ENCODE measurements at places on chromosomes 13 and 19.

DNA sequence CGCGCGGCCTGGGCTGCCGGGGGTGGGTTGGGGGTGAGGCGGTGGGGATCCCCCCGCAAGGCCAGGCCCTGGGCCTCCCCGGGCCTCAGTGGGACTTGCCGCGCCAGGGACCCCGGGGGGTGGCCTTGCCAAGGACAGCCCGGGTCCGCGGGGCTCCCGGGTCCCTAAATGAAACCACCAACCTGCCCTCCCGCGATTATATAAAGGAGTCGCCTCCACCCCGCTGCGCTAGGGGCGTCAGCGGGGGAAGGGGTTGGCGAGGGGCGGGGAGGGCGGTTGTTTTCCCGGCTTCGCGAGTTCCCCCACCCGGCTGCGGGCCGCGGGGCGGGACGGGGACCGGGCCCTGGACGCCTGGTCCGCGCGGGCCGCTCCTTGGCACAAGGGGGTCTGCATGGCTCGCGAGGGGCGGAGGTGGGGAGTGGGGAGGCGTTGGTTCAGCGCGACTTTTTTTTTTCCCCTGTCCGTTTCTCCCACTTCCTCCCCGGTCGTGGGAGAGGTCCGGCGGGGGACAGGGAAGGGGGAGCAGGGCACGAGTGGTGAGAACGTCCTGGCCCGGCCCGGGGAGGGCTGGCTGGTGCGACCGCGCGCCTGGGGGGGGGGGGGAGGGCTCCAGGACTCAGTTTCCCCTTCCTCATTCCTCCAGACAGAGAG is 822 bp upstream of the ZBTB7A start:
- no peak for DNase-seq

GRCh38 chr19:19371059-19371458 is 34.4 kb upstream of the GATAD2A start:
- DNase-seq: no peak

DNA sequence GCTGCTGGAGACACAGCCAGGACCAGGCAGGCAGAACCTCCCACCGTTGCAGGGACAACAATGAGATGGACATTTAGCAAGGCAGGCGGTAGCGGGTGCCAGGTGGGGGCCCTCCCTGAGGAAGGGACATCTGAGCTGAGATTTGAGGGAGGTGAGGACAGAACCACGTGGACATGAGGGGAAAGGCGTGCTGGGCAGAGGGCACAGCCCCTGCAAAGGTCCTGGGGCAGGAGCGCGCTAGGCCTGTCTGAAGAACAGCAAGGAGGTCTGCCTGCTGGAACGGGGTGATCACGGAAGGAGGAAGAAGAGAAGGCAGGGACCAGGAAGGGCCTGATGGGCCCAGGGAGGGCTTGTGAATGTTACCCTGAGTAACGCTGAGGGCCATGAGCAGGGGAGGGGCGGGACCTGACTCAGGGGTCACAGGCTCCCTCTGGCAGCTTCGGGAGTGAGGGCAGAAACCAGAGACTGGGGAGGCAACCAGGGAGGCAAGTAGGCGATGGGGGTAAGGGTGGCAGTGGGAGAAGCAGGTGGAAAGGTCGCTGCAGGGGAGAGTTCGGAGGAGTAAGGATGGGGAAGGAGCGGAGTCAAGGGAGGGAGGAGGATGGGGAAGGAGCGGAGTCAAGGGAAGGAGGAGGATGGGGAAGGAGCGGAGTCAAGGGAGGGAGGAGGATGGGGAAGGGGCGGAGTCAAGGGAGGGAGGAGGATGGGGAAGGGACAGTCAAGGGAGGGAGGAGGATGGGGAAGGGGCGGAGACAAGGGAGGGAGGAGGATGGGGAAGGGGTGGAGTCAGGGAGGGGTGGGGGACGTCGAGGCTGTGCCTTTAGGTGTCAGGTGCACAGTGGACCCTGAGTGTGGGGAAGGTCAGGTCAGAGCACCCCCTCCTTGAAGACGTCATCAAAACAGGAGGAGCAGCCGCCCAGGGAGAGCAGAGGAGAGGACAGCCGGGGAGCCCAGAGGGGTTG is 15.7 kb upstream of the B3GNT3 start:
- DNase-seq: no peak

GRCh38 chr19:48881741-48882657 is 9.8 kb downstream of the PPP1R15A start:
- no peak for DNase-seq

DNA sequence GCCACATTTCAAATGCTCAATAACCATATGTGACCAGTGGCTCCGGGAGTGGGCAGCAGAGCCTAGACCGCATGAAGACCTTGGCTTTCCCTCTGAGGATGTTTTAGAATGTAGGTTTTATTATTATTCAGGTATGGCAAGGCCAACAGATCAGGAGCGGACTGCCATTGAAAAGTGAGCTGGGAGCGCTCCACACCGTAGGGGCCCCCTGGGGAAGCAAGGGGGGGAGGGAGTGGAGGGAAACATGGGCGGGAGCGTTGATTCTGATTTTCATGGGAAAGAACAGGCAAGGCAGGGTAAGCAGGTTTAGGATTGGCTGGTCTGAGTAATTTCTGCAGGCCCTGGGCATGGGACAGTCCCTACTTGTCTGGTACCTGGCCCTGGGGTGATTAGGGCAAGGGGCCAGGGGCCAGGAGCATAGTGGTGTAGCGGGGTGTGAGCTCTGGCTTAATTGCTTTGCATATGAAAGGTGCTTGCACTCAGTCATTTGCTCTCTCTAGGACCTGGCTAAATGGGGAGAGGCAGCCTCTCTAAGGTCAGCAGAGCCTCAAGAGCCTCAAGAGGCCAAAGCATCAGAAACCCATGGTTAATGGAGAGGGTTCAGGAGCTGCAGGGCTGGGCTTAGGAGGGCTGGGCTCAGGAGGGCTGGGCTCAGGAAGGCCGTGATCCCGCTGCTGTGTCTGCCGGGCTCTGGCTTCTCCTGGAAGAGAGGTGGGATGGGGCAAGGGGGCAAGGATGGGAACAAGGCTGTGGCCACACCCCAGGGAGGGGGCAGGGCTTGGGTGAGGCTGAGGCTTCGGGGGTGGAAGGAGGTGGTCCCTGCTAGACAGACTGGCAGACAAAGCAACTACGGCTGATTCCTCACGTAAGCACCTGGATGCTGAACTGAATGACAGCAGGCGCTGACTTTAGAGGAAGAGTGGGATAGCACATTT is 82.0 kb upstream of the WASF3 start:
- DNase-seq: no peak

GRCh38 chr13:36819739-36820090 is 693 bp downstream of the RFXAP start:
- no peak for DNase-seq

DNA sequence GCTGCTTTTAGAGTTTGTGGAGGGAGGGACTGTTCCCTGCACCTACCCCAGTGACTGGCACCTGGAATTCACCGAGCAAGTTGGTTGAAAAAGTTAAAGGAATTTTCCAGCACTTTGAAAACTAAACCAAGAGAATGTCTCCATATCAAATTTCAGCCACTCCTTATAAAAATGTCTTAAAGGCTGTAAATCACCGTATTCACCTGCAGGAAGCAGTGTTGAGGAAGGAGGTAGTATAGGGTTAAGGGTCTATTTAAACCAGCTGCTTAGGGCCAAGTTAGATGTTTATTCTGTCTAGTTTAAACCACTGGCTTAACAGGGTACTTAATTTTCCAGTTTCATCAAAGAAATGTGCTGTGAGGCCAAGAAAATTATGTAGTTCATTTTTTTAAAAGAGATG is 3.8 kb upstream of the RAB20 start:
- DNase-seq: no peak

DNA sequence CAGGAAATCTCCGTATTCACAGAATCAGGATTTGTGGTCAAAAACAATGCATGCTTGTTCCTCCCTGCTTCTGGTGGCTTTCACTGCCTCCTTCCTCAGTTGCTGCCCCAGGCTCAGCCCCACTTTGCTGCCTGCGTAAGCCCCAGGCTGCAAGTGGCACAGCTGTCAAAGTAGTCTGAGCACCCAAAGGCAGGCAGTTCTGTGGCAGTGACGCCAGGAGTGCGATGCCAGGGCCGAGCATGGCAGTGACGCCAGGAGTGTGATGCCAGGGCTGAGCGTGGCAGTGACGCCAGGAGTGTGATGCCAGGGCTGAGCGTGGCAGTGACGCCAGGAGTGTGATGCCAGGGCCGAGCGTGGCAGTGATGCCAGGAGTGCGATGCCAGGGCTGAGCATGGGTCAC is 77.3 kb upstream of the GPR183 start:
- DNase-seq: peak; percentile 48

- DNase-seq: no peak
Measured at GRCh38 chr19:54551293-54551692, 22.3 kb upstream of the LILRA2 start.

DNA sequence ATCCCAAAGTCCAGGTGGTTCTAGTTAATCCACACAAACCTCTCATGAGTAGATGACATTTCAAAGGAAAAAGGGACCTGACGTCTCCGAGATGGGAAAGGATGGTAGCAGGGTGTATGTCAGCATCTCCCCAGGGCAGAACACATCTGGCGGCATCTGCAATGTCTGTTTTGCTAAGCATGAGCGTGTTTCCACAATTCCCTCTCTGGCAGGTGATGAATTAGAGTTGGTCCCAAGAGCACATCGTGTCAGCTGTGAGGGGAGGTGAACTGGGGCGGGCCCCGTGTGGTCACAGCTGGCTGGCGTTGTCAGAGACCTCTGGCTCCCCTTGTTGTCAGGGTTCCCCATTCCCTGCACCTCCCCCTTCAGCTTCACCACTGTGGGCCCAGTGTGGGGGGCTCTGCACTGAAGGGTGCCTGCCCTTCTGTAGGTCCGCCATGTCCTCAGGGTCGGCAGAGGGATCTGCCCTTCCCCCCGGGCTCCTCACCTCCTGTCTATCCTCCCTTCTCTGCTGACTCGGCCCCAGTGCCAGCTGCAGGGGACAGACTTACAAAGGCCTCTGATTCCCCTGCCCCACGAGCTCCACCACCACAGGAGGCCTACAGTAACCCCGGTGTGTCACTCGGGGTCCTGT is 58.2 kb downstream of the CDADC1 start:
- no peak for DNase-seq
